ENCODE measurements at places on chromosomes 3 and 15.

- no peak for DNase-seq
Observed at GRCh38 chr3:67875338-67875737, 220.9 kb upstream of the SUCLG2 start.

DNA sequence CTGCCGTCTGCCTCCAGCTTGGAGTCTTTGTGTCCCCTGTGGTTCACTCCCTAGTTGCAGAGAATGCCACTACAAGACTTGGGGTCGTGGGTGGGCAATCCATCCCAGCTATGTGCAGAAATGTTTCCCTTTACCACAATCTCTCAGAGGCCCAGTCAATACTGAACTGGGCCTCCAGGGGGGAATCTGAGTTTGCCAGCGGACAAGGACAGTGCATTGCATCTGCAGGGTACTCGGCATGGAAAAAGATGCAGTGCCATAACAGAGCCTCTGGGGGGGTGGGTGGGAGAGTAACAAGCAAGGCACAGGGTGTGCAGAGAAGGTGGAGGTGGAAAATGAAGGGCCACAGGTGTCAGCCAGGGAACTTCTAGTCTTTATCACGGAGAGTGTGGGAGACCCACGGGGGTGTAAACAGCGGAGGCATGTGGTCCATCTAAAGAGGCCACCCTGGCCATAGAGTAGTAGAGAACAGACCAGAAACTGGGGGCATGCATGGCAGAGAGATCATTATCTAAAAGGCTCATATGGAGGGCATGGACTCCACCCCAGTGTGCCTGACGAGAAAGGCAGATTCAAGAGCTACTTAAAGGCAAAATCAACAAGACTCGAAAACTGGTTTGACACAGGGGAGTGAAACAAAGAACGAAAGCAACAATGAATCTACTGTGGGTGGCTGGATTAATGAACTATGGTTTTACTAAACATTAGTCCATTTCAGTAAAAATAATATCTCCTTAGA, 182.4 kb downstream of the ANXA2 start:
- DNase-seq = no peak

GRCh38 chr3:169999433-169999832, 32.8 kb downstream of the SEC62 start:
- no peak for DNase-seq

- no peak for DNase-seq
Observed at GRCh38 chr15:90982135-90982534, 12.2 kb downstream of the PRC1 start.

GRCh38 chr3:51671734-51672475, 853 bp downstream of the TEX264 start:
- peak; percentile 52 for DNase-seq

DNA sequence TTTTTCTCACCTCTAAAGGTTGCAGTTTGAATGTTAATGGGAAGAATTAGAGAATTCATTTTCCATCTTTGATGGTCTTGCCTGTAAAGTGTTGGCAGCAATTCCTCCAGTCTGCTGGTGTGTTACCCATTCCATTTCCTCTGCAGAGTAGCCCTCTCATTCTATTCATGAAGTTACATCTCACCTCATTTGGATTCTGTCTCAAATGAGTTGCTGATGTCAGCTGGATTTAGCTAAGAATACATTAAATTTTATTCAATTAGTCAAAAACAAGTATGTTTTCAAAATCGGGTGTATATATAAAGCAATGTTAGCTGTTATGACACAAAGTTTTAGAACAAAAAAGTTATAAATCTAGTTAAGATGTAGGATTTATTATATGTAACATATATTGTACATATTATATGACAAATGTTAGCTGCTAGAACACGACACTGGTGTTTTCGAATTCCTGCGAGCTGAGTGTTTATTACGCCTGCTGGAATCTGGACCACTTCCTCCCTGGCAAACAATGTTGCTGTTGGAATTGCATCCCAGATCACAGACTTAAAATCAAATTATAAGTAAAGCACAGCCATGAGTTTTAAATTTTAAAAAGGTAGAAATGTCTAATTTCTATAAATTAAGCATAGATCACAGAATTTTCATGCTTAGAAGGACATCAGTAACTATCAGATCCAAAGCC, 516.2 kb downstream of the OCA2 start:
- no peak for DNase-seq

DNA sequence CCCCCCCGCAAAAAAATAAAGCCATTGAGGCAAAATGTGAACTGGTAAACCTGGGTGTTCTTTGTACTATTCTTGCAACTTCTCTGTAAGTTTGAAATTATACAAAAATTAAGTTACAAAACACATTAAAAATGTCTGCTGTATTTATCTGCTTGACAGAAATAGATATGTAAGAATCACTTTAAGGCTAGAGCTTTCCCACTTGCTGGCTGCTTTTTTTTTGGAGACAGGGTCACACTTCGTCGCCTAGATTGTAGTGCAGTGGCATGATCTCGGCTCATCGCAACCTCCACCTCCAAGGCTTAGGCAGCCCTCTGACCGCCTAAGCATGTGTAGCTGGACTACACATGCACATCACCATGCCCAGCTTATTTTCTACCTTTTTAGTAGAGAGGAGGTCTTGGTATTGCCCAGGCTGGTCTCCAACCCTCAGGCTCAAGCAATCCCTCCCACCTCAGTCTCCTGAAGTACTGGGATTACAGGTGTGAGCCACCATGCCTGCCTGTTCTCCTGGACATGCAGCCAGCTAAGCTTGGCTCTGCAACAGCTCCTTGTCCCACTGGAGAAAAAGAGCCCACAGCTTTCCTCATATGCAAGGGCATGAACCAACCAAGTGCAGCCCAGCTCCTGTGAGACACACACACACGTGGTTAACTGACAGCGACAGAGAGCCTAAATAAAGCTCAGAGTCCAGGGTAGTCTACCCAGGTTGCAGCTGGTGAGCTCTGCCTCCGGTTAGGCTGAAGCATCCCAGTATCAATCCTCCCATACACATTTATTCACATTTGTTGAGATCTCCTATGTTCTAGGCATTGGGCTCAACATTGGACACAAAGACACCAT, 4.5 kb downstream of the RPS17 start:
- no peak for DNase-seq

- no peak for DNase-seq
Observed at GRCh38 chr3:197709135-197709534, 27.6 kb downstream of the RUBCN start.

DNA sequence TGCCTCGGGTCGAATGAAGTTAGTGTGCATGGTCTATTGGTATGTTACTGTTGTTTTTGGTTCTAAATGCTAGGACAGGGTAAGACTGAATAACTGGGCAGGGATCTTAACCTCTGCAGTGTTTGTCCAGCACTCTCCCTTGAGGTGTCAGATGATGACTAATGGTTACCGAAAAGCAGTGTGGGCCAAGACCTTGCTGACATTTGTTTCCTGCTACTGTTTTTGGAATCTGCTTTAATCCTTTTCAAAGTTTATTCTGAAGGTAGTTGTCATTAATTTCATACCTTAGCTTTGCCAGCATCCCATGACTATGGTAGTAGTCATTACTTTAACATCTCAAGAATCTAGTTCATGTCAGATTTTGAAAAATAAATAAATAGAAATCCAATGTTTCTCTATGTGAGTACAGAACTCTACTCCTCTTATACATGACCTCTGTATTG, 117.0 kb downstream of the P3H2 start:
- DNase-seq = no peak

DNA sequence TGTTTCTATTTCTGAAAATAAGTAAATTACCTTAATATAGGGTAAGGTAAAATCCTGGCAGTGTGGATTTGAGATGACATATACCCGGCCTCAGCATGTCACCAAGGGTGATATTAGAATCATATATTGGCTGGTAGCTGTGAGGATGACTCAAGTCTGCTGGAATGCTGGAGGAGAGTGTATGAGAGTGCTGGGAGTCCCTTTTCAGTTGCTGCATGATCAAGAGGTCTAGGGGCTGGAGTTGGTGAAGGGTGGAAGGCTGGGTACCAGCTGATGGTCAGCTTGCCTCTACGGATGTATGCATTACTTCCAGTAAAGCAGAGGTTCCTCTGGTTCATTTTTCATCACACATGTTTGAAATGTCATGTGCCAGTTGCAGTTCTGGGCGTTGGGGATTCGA, 40.6 kb downstream of the SLC25A26 start:
- no peak for DNase-seq

GRCh38 chr3:184361932-184362667, 590 bp downstream of the POLR2H start:
- DNase-seq = peak; percentile 22

GRCh38 chr3:100335434-100335833, 877 bp downstream of the NIT2 start:
- peak; percentile 17 for DNase-seq

DNA sequence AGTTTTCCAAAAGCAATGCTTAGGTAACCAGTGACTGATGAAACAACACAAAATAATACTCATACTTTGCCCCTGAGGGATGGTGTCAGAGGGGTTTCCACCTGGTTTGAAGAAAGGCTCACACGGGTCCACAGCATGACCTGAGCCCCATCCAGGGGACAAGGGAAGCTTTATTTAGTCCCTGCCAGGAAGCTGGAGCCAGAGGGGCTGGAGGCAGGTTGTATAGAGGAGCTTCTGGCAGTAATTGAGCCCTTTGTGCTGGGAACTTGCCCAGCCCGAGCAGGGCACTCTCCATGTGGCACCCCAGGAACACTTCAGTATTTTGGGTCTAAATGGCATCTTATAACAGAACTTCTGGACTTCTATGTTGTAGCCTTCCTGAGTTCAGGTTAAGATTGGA, 39.2 kb upstream of the EPHB1 start:
- DNase-seq = no peak

DNA sequence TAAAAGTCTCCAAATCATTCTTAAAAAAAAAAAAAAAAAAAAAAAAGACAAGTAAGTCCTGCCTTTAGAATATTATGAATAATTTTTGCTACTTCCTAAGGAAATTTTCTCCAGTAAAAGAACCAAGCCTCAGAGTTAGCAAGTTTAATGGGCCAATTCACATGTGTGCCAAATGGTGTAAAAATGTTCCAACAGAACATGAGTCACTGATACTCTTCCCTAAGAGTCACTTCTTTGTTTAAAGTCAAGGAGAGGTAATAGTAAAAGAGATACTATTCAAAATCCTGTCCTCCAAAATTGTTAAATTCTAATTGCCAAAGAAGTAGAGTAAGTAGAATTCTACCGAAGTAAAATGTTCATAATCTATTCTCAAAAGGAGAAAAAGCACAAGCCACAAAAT, 17.7 kb upstream of the CPA3 start:
- no peak for DNase-seq

- DNase-seq = no peak
Observed at GRCh38 chr3:128950223-128950938, 43.5 kb downstream of the CFAP92 start.

- no peak for DNase-seq
Observed at GRCh38 chr15:33844597-33844996, 123.7 kb upstream of the CHRM5 start.
